ENCODE measurements at places on chromosomes 1 and 21.

- no peak for DNase-seq
Measured at GRCh38 chr1:79472067-79472656, 465.6 kb upstream of the ADGRL4 start.

DNA sequence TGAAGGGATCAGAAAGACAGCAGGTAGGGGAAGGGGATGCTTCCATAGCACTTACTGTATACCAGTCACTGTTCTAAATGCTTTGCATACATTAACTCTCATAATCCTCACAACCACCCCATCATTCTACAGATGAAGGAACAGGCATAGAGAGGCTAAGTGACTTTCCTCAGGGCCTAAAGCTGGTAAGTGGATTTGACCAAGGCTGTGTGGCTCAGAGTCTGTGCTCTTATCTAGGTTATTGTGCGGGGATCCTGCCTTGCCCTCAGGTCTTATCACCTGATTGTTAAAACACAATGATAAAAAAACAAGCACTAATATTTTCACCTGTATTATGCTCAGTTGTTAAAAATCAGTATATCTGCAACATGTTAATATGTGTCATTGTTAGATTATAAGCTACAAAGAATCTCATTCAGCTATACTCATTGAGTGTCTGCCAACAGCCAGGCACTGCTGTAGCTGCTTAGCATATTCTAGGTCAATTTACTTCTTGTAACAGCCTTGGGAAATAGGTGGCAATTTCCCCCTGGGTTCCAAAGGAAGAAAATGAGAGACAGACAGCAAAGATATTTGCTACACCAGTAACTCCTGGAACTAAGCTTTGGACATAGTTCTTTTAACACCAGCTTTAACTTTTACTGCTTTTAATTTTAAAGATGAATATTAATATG lies 38.6 kb upstream of the RBM15 start:
- DNase-seq = no peak

- DNase-seq = no peak
Measured at GRCh38 chr1:232890340-232890943, 60.0 kb upstream of the NTPCR start.

- no peak for DNase-seq
Measured at GRCh38 chr1:170590921-170591705, 59.1 kb downstream of the GORAB start.

DNA sequence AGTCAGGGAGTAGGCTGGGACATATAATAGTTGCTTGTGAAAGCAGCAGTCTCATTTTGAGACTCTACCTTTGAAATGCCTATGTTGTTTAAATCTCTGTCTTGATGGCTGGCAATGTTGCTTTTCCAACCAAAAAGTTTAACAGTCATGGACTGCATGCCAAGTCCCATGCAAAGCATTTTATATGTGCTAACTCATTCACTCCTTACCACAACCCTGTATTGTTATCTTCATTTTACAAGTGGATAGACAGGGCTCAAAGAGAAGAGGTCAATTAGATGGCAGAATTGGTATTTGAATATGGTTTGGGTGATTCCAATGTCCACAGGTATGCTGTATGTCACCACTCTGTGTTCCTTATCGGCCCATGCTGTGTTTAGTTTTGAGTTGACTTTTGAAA lies 331.4 kb upstream of the USP24 start:
- DNase-seq = no peak

GRCh38 chr1:236645016-236645680 lies 40.8 kb upstream of the HEATR1 start:
- no peak for DNase-seq

DNA sequence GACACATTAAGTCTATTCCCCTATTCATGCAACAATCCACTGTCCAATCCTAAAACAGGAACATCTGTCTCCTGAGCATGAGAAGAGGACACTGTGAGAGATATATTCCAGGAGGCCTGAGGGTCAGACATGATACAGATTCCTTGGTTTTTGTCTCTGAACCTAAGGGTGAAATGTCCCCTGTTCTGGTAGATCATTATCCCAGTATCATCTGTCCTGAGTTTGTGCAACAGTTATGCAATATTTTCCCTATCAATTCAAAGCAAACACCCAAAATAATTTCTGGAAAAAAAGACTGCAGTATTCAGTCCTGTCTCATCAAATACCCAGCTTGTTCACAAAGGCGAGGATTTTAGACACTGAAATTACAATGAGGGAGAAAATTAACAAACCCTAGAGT lies 61.4 kb downstream of the PRKAB2 start:
- DNase-seq = no peak

DNA sequence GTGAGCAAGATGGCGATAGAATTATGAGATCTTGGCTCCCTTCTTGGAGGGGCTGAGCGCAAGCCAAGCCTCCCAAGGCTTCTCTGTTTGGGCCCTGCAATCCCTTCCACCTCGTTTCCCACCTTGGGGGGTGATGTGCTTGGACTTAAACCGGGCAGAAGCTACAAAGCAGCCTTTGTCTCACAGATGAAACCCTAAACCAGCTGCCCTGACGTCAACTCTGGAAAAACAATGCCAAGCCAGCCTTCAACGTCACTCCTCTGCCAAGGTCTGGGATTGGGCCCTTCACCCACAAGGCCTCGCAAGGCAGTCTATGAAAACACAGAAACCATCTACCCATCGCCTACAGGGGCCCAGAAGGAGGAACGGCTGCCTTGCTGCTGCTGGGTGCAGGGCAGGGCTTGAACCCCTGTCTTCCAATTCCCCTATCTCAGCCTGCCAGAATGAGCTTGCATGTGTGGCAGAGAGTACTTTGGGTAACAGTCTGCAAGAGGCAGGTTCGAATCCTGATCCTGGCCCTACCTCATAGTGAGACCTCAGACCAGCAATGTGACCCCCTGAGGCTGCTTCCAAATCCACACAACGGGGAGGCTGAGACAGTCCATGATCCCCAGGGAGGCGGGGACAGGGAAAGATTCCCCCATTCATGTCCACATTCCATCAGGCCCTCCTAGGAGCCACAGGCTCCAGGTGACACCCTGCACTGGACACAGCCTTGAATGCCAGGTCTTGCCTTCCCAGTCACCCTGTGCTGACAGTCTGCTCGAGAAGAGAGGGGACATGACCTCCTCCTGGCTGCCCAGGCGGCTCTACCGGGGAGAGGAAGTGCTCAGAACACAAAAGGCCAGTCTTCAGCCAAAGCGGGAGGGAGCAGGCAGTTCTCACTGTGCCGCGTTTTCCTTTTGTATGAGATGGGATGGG lies 15.0 kb downstream of the IFFO2 start:
- no peak for DNase-seq

- DNase-seq = peak; percentile 5
Measured at GRCh38 chr1:96845464-96845863, 123.9 kb downstream of the PTBP2 start.

DNA sequence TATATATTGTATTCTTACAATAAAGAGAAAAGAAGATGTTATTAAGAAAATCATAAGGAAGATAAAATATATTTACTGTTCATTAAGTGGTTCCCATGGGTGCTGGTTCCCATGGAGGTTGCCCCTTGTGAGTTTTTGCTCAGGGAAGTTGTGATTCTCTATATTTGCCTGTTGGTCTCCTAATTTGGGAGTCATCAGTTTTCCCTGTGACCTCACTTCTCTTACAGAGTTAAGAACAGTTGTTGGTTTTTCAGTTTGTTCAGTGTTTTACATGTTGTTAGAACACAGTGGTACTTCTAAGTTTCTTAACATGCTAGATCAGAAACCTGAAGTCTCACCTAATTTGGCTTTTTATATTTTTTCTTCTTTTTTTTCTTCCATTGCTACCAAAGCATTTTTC lies 109.2 kb downstream of the OSBPL9 start:
- no peak for DNase-seq

DNA sequence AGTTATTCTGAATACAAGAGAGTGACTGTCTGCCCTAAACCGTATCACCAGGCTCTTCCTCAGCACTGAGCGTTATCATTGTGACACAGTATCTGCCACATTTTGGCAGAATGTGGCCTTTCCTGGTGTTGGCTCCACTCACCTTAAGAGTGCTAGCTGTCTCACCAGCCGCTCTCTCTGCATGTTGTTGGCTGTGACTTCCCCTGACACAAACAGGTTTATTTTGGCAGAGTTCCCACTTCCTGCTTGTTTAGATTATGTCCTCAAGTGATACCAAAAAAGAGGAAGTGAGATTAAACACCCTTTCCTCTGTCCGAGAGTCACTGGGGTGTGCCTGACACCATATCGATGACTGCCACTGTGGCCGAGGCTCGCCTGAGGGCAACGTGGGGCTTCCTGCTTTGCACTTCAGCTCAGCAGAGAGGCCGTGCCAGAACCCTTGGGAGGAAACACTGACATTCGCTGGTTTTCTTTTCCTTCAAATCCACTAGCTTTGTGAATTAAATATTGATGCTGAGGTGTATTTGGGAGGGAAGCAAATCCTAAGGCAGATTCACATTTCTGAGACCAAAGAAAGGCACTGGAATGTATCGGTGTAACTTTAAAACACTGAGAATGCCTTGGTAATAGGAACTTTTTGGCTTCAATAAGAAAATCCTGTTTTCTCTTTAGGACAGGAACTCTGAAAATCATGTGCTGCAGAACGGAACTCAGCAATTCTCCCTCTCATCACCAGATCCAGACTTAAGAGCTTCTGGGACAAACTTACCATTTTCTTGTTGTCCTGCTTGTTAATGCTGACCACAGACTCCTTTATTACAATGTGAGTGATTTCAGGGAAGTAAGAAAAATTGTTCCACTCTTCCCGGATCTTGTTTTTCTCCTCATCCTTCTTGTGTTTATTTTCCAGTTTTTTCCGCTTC lies 102.1 kb downstream of the JAK1 start:
- peak; percentile 23 for DNase-seq

- DNase-seq = peak; percentile 31
Measured at GRCh38 chr21:25456672-25457071, 150.6 kb downstream of the MRPL39 start.

GRCh38 chr1:5526385-5526750 lies 465.9 kb downstream of the NPHP4 start:
- no peak for DNase-seq

DNA sequence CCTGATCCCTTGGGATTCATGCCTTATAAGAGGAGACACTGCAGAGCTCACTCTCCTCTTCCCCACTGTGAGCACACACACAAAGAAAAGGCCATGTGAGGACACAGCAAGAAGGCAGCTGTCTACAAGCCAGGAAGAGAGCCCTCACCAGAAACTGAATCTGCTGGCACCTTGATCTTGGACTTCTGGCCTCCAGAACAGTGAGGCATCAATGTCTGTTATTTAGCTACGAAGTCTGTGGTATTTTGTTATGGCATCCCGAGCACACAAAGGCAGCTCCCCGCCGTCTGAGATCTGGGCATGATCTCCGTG lies 47.1 kb upstream of the RPL11 start:
- no peak for DNase-seq

- no peak for DNase-seq
Measured at GRCh38 chr1:6891781-6892579, 106.7 kb downstream of the CAMTA1 start.

DNA sequence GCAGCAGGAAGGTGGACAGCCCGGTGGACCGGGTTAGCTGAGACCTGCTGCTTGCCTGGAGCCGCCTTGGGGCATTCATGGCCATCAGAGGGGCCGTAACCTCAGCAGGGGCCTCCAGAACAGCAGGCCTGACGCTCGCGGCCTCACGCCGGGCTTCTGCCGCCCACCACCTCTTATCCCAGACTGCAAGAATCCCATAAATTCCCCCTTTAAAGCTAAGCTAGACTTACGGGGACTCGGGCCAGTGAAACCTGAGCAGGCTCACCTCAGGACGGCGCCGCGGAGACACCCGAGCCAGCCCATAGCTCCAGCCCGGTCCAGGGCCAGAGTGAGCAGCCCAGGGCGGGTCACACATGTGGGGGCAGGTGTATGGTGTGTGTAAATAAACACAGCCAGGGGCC lies 132.3 kb downstream of the GLIS1 start:
- no peak for DNase-seq

GRCh38 chr1:20076710-20077461 lies 6.9 kb downstream of the PLA2G5 start:
- DNase-seq = no peak

DNA sequence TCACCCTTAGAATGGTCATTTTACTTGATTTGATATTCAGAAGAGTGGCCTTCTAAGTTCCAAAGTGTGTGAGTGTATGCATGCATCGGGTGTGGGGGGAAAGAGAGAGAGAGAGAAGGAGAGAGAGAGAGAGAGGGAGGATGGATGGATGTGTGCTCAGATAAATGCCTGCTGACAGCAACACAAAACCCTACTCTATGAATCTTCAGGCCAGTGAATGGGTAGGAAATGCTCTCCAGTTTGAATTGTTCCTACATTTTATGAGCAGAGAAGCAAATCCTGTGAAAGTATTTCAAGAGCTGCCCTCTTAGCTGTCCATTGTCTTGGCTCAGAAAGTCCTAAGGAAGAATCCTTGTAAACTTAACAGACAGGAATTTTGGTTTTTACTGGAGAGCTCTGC lies 7.4 kb downstream of the JAM2 start:
- no peak for DNase-seq

GRCh38 chr1:76066394-76066793 lies 8.2 kb upstream of the ST6GALNAC3 start:
- DNase-seq = no peak

- DNase-seq = no peak
Measured at GRCh38 chr1:149967041-149967440, 30.4 kb upstream of the MTMR11 start.

- no peak for DNase-seq
Measured at GRCh38 chr1:192639607-192640368, 3.8 kb downstream of the RGS13 start.

DNA sequence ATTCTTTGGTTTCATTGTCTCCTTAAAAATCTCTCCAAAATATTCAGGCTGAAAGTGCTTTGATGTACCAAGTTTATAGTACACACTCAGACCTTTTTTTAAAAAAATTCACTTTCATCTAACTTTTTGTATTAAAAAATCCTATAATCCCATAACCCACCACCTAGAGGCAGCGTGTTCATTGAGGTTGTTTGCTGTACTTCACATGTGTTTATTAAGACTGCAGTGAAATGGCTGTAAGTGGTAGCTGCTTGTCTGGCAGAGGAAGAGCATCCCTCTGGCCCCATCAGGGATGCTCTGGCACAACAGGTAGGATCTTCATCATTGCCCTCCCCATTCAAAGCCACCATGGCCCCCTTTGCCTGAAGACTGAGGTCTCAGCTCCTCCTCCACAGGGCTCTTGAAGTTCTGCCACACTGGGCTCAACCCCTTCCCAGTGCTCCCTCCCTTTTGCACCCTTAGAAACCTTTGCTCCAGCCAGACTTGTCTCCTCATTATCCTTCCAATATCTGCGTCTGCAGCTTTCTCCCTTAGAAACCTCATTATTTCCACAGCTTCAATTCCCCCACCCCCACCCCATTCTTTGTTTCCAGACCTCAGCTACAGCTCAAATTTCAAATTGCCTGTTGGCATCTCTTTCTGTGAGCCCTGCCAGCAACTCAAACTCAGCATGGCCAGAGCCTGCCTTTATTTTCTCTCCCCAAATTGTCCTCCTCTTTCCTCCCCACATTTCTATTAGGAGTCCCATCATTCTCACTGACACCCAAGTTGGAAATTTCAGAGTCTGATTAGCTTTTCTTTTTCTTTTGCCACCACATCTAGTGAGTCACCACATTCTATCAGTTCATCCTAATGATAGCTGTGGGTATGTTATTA lies 369.6 kb upstream of the USP24 start:
- DNase-seq = no peak

- DNase-seq = no peak
Measured at GRCh38 chr1:228825840-228826484, 90.7 kb downstream of the RHOU start.
